ENCODE measurements at places on chromosomes 6 and 20. TPM values are rescaled to one million over a fixed set of nuclear protein-coding genes. Genes with fewer than 3 reads are reported as not detected.

GRCh38 chr6:29947077-29947980 is 5.0 kb downstream of the HLA-A start:
- peaks cover 46% of the 10 kb centered on the region for H3K36me3 ChIP-seq
- H3K27ac ChIP-seq: no peak overlapping the region
- no peak overlapping the region for H3K4me3 ChIP-seq
- peaks cover 10% of the 10 kb centered on the region for H3K4me1 ChIP-seq

GRCh38 chr6:41777551-41778285 is 2.0 kb downstream of the FRS3 start:
- H3K27me3 ChIP-seq: no peaks in the 10 kb centered on the region
- H3K27ac ChIP-seq: no peak overlapping the region
- H3K4me3 ChIP-seq: no peak overlapping the region
- no peak for DNase-seq
- peaks cover 13% of the 10 kb centered on the region for H3K4me1 ChIP-seq

GRCh38 chr6:93282521-93283031 is 136.8 kb downstream of the EPHA7 start:
- no peak overlapping the region for H3K4me3 ChIP-seq
- H3K27ac ChIP-seq: no peak overlapping the region
- DNase-seq: no peak
- H3K4me1 ChIP-seq: no peaks in the 10 kb centered on the region
- no peaks in the 10 kb centered on the region for H3K27me3 ChIP-seq
- no peaks in the 10 kb centered on the region for H3K36me3 ChIP-seq

DNA sequence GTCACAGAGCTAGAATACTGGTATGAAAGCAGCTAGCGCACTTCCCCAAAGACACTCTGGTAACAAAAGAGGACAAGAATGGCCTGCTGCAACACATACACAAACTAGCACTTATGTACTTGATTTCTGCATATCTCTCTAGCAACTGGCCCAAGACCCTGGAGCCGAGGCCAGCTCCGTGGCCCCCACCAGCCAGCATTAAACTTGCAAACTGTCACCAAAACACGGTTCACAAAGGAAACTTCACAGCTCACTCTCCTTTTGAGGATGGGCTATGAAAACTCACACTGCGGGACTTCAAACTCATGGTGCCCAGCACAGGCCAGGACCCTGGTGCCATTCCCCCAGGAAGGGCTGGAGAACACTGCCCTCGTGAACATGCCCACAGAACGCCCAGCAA is 115.9 kb upstream of the RPS6KA2 start:
- no peak for DNase-seq
- H3K4me1 ChIP-seq: no peaks in the 10 kb centered on the region
- no peaks in the 10 kb centered on the region for H3K36me3 ChIP-seq

Gene SASH1
- polyA plus RNA-seq: 1.3 TPM

Gene AGPAT4
- 1.6 TPM for polyA plus RNA-seq

DNA sequence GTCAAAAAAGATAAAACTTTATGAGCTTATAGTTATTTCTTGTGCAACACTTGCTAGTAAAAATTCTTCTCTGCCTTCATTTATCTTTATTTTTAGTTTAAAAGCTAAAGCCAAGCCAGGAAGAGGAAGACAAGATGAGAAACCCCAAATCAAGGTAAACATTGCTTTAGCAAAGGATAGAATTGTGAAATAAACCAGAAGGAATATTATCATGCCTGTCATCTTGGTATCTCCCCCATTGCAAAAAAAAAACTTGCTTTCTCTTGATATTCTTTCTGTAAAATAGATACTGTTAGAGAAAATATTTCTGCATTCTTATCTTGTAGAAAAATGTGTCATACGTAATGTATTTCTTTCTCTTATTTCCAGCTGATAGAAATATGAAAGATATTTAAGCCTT is 432.8 kb downstream of the GJA1 start:
- no peak overlapping the region for H3K4me3 ChIP-seq
- H3K4me1 ChIP-seq: peaks cover 6% of the 10 kb centered on the region
- no peak overlapping the region for H3K27ac ChIP-seq
- DNase-seq: no peak

GRCh38 chr6:118565311-118565960 is 17.3 kb downstream of the PLN start:
- no peaks in the 10 kb centered on the region for H3K4me1 ChIP-seq
- H3K36me3 ChIP-seq: no peaks in the 10 kb centered on the region
- no peaks in the 10 kb centered on the region for H3K27me3 ChIP-seq
- H3K4me3 ChIP-seq: no peak overlapping the region

- DNase-seq: peak; percentile 91
- no peaks in the 10 kb centered on the region for H3K36me3 ChIP-seq
- no peak overlapping the region for H3K4me3 ChIP-seq
- H3K4me1 ChIP-seq: peaks cover 6% of the 10 kb centered on the region
- H3K27me3 ChIP-seq: no peaks in the 10 kb centered on the region
These were observed 12.0 kb upstream of the GMDS start for GRCh38 chr6:2257363-2257762.

- peak; percentile 7 for DNase-seq
- H3K4me1 ChIP-seq: no peaks in the 10 kb centered on the region
- H3K27ac ChIP-seq: no peak overlapping the region
These were observed 19.3 kb downstream of the MYLK4 start for GRCh38 chr6:2731281-2731909.

DNA sequence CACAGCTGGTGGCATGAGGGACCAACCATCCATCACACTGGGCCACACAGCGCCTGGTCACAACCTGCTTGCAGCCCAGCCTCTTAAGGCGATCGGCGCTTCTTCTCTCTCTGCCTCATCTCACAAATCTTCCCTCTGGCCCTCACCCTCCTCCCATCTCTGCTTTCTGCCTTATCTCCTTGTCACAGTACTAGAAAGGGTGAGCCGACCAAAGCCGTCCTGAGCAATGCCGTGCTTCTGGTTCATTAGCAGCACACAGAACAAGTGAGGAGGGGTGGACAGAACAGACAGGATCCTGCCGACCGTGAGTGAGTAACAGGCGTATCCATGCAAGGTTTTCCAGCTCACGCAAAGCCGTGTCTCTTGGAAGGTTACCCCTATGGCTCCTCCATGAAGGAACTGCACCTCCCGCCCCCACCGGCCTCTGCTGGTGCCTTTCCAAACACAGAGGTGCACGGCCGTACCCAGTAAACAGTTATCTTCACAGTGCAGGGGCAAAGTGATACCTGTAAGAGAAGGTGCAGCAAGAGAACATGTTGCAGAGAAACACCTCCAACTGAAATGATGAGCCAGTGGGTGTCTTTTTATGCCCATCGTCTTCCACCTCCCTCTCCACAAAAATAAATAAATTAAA is 331.7 kb downstream of the FARS2 start:
- H3K36me3 ChIP-seq: no peaks in the 10 kb centered on the region
- H3K27ac ChIP-seq: no peak overlapping the region
- no peak for DNase-seq

DNA sequence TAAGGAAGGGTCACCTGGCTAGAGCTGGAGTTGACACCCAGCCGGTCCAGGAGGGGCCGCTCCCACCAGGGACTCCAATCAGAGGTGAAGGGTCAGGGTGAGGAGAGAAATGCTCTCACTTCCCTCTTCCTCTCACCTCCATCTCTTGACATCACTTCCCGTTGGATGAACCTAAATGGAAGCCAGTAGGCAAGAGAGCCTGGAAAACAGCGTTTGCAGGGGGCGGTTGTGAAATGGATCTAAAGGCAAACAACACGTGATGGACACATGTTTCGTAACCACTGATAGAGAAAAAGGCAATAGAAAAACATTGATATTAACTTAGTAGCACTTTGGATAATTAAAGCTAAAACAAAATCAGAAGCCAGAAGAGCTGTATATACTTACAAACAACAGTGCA is 105.6 kb upstream of the FOXA2 start:
- H3K27me3 ChIP-seq: no peaks in the 10 kb centered on the region
- DNase-seq: no peak
- no peak overlapping the region for H3K27ac ChIP-seq
- H3K4me3 ChIP-seq: no peak overlapping the region
- no peaks in the 10 kb centered on the region for H3K4me1 ChIP-seq

DNA sequence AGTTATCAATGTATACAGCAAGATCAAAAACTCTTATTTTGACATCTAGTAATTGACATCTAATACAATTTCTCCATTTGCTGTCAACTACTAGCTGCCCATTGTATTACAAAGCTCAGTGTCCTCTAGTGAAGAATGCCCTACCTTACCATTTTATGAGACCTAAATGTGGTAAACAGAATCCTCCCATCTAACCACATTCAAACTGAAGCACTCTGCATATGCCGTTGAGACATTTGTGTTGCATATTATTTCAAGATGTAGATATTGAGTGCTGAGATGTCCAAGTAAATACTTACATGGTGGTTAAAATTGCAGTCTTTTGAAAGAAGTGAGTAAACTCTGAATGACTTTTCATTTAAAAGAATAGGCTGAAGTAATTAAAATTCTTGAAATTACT is 597 bp upstream of the GLYATL3 start:
- DNase-seq: no peak
- no peak overlapping the region for H3K27ac ChIP-seq
- no peaks in the 10 kb centered on the region for H3K4me1 ChIP-seq
- no peaks in the 10 kb centered on the region for H3K27me3 ChIP-seq

DNA sequence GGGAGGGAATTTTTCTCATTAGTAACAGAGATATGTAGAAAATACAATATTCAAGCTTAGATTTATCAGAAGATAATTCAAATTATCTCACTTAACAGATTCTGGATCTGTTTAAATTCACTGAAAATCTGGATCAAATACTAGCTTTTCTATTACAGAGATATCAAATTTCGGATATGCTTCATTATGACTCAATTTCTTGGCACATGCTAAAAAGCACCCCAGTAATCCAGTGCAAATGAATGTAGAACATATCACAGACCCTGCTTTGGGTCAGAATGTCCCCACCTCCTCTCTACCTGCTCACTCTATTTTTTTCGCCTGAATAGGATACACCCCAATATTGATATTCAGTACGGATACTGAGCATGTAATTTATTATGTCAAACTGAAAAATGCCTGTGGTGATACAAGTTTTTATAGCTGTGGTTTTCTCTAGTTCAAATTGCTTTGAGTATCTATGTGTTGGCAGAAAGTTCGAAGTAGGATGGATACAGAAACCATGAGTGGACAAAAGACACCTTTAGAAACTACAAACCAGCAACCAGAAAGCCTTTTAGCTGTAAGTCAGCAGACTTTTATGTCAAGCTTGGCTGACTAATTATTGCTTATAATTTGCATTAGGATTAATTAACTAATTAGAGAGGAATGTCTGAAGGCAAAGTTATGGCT is 290.0 kb downstream of the TFAP2B start:
- DNase-seq: no peak
- no peak overlapping the region for H3K4me3 ChIP-seq
- no peak overlapping the region for H3K27ac ChIP-seq
- no peaks in the 10 kb centered on the region for H3K27me3 ChIP-seq

DNA sequence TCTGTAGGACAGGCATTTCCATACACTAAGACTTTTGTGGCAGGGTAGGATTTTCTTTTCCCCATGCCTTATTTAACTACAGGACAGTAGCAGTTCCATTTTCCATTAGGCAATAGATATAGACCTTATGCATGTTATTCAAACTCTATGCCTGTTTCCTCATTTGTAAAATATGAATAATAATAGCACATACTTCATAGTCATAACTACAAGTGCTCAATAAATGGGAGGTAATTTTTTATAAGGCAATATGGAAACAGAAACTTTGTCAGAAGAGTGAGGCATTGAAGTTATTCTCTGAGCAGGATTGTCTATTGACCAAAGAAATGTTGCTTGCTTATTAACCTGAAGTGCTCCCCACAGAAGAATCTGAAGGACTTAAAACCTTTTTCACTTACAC is 41.9 kb upstream of the TNFRSF21 start:
- H3K4me1 ChIP-seq: no peaks in the 10 kb centered on the region
- no peaks in the 10 kb centered on the region for H3K27me3 ChIP-seq
- DNase-seq: no peak
- no peak overlapping the region for H3K4me3 ChIP-seq

DNA sequence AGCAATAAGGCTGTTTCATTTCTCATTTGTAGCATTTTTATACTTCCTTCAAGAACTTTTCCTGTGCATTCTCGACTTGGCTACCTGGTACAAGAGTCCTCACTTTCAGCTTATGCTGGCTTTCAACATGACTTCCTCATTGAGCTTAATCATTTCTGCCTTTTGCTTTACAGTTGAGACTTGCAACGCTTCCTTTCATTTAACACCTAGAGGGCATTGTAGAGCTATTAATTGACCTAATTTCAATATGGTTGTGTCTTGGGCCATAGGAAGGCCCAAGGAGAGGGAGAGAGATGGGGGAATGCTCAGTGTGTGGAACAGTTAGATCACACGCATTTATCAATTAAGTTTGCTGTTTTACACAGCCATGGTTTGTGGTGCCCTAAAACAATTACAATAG is 37.2 kb downstream of the SLC22A2 start:
- DNase-seq: peak; percentile 89
- H3K4me3 ChIP-seq: no peak overlapping the region
- H3K4me1 ChIP-seq: no peaks in the 10 kb centered on the region
- peak overlapping the region; percentile 63 for H3K27ac ChIP-seq

DNA sequence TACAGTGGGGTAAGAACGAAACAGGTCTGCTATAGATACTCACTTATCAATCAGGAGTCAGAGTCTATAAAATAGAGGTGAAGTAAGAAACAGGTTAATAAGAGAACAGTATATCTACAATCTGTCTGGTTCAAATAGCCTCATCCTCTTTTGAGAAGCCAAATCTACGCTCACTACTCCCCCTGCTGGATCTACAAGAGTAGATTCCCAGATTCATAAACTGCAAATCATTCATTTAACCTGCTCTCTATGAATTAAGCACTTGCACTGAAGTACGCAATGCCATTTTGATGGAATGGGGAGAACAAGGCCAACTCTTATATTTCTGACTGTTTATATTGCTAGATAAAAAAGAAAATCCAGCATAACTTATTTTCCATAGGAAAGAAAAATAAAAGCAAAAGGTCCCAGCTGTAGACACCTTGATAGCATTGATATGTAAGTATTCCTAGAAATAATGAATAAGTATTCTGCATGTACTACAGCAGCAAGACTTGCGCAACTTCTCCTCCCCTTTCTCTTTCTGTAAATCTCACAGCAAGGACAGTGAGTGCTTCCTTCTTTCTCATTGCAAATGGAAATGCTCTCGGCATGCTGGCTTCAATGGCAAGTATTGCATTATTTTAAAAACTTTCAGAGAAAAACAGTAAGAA is 92.3 kb downstream of the RFX6 start:
- no peak overlapping the region for H3K4me3 ChIP-seq
- H3K4me1 ChIP-seq: no peaks in the 10 kb centered on the region
- no peaks in the 10 kb centered on the region for H3K27me3 ChIP-seq
- no peaks in the 10 kb centered on the region for H3K36me3 ChIP-seq

GRCh38 chr6:166561771-166562359 is 24.6 kb downstream of the RAMACL start:
- no peak for DNase-seq
- no peak overlapping the region for H3K4me3 ChIP-seq
- no peaks in the 10 kb centered on the region for H3K4me1 ChIP-seq
- H3K36me3 ChIP-seq: no peaks in the 10 kb centered on the region
- no peak overlapping the region for H3K27ac ChIP-seq

Gene SLC18B1
- polyA plus RNA-seq: 6.2 TPM

Measured in small intestine (tissue), 16 donors.